ENCODE measurements at places on chromosomes 5 and 9.
A peak's percentile ranks its signal among the peaks of the same experiment; 100 is the strongest.

- no peak for DNase-seq
These were observed 249.7 kb upstream of the TMEM161B start for GRCh38 chr5:88518131-88519016.

- DNase-seq = no peak
These were observed 100.1 kb downstream of the UBE2R2 start for GRCh38 chr9:33917036-33917435.

- DNase-seq = peak; percentile 81
These were observed 5.4 kb upstream of the HBEGF start for GRCh38 chr5:140351609-140352334.

DNA sequence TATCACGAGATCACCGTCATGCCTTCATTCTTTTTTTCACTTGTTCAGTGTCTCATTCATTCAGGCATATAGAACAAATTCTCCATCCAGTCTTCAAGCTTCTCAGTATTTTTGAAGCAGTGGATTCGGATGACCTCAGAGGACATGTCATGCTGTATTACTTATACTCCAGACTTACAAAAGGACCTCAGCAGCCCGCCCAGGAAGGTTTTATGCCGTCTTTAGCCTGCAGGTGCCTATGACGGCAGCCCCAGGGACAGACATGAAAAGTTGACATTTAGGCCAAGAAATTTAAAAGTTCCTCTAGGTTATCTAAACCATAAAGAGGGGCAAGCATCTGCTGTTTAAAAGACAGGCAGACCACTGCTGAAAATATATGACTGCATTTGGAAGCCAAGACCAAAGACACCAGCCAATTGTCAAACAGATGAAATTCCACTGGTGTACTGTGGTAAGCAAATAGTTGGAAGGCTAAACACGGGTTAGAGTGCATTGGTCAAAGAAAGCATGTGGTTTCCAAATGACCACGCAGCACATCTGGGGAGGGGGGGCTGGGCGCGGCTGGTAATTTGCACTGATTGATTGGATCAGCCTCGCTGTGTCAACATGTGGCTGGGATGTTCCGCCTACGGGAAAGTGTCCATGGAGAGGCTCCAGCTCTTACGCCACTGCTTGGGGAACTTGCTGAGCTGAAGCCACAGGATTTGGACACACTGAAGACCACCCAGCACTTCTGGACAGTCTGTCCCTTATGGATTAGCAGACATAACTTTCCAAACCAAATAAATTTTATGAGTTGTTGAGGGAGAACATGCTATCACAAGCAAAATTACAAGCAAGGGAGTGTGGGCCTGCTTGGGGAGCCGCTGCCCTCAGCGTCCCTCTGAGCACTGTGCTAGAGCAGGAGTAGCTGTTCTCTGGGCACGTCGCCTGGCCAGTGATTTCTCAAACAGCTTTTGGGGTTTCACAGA is 173.6 kb downstream of the FANCC start:
- DNase-seq = peak; percentile 43

GRCh38 chr5:58620336-58620735 is 37.5 kb downstream of the RAB3C start:
- no peak for DNase-seq

- peak; percentile 11 for DNase-seq
These were observed 32.1 kb downstream of the PRKACG start for GRCh38 chr9:68981789-68982188.

DNA sequence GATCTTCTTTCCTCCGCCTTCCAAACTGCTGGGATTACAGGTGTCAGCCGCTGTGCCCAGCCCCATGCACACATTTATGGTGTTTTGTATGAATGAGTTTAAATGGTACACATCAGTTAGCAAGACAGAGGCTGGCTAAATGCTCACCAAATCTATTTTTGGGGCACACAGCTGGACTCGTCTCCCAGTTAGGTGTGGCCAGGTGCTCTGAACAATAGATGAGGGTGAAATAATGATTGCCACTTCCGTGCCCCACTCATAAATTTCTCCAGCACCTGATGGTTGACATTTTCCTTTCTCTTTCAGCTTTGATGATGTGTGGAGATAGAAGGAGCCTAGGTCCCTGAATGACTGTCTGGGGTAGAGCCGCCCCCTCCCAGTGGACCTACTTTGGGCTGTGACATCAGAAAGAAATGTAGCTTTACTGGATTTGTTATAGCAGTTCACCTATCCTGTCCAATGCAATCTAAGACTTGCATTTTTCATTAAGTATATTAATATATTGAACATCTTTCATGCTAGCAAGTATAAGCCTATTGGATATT is 8.6 kb upstream of the RAPGEF1 start:
- no peak for DNase-seq

DNA sequence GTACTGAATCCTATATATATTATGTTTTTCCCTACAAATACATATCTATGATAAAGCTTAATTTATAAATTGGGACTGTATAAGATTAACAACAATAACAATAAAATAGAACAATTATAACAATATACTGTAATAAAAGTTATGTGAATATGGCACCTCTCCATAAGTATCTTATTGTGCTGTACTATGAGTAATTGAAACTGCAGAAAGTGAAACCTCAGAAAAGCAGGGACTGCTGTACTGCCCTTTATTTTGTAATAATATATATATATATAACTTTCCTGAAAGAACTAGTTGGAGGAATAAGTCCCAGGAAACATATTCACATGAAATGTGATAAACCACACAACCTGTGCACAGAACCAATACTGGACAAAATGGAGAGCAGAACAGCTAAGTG is 77.3 kb downstream of the PAM start:
- DNase-seq = no peak

DNA sequence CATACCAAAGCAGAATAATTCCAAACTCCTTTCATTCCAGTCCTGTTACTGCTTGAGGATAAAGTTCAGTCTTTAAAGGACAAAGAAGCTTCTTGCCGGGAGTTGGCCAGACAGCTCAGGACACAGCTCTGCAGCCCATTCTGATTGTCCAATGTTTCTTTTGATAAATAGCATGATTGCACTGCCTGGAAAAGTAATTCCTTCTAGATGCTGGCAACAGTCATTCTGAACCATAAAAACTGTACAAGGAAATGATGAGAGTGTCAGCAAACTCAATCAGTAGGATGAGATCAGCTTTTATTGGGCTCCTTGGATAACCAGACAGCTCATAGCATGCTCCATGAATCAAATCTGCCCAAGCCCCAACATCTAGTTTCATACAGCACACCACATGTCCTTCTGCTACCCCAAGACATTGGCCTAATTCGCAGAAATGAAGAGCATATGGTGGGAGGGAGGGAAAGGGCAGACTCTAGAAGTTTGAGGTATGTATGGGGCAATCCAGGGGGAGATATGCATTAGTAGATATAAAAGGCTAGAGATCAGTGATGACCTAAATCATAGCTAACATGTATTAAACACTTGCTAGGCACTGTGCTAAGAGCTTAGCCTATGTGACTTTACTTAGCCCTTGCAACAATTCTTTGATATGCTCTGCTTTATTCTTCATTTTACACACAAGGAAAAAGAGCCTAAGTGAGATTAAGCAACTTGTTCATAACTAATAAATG is 219.9 kb upstream of the NREP start:
- peak; percentile 12 for DNase-seq

DNA sequence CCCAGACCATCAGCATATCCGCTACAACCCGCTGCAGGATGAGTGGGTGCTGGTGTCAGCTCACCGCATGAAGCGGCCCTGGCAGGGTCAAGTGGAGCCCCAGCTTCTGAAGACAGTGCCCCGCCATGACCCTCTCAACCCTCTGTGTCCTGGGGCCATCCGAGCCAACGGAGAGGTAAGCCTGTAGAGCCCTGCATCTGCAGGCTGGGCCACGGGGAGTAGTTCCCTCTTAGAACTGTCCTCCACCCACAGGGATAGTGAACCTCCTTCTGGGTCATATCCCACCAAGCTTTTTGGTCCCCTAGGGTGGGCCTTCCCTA is 569 bp downstream of the GALT start:
- DNase-seq = no peak

GRCh38 chr5:55313870-55314617 is 6.3 kb downstream of the MTREX start:
- no peak for DNase-seq

DNA sequence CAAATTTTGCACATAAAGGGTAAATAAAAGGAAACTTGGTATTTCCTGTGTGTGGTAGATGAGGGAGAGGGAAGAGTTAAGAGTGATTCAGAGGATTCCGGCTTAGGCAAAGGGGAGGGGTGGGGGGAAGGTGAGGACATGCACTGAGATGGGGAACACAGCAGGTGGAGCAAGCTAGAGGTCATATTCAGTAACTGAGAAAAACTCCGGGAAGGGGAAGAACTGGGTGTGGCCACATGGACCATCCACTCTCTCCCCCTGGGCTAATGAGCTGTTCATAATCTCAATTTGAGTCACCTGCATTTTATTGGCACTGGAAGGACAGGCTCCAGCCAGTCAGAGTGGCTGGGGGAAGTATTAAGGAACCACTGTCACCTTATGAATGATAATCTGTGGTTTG is 45.1 kb upstream of the UGCG start:
- no peak for DNase-seq

GRCh38 chr9:34375901-34376595 is 650 bp downstream of the MYORG start:
- DNase-seq = peak; percentile 30

GRCh38 chr9:111659691-111660090 is 1.7 kb upstream of the GNG10 start:
- no peak for DNase-seq

GRCh38 chr5:2260211-2261003 is 377.7 kb upstream of the IRX4 start:
- DNase-seq = no peak

GRCh38 chr5:27911216-27911615 is 872.8 kb upstream of the CDH9 start:
- peak; percentile 5 for DNase-seq

DNA sequence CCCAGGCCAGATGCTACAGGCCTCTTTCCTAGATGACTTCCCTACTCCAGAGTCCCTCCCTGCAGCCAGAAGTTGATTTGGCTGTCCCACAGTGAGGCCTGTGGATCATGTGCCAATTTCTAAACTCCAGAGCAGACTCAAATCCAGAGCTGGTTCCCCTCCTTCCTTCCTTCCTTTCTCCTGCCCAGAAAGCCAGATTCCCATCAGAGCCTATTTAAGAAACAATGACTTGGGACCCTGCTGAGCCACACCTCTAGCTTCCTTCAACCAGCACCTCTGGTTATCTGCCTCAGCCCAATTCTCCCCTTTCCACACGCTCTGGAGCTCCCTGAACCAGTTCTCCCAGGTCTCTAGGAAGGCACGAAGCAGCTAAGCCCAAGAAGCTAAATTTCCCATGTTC is 7.2 kb downstream of the FAM219A start:
- no peak for DNase-seq

GRCh38 chr9:35718721-35719511 is 13.1 kb downstream of the TLN1 start:
- DNase-seq = no peak

DNA sequence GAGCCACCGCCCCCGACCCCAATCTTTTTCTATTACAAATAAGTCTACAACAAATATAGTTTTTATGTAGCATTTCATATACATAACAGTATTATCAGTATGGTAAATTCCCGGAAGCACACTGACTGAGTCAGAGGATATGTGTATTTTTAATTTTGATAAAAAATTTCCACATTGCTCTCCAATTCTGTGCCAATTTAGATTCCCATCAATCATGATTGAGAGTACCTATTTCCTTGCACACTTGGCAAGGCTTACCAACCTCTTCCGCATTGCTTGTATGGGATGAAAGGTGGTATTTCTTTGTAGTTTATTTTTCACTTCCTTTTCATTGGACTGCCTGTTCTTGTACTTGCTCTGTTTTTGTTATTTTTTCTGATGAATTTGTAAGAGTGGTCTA is 204.6 kb downstream of the RFX3 start:
- no peak for DNase-seq

GRCh38 chr9:14366076-14366475 is 52.1 kb upstream of the NFIB start:
- no peak for DNase-seq
